Inflammatory macrophage (primary cell): ENCODE measurements at places on chromosomes 16 and 17.

DNA sequence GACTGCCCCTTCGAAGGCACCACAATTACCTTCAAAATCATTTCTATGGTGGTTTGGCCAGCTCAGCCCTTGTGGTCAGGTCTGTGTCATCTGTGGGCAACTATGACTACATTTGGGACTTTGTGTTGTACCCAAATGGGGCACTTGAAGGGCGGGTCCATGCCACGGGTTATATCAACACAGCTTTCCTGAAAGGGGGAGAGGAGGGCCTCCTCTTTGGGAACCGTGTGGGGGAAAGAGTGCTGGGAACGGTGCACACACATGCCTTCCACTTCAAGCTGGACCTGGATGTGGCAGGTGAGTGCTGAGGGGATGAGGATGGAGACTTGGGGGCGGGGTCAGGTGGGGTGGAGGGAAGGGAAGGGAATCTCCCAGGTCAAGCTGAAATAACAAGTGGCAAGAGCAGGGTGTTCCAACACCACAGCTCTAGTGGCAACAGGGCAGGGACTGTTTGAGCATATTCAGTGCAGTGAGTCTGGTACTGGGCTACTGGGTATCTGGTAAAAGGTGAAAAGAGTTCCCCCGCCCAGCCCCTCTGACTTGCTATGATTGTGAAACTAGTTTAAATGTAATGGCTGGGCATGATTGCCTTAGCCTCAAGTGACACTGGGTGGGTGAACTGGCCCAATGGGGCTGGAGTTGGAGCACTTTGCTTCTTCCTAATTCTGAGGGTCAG, 1.7 kb downstream of the AOC2 start:
- peak; percentile 51 for DNase-seq

GRCh38 chr17:9020096-9020823, 1.1 kb upstream of the NTN1 start:
- DNase-seq = no peak

- DNase-seq = no peak
Measured at GRCh38 chr17:52653014-52653413, 494.5 kb upstream of the CA10 start.

DNA sequence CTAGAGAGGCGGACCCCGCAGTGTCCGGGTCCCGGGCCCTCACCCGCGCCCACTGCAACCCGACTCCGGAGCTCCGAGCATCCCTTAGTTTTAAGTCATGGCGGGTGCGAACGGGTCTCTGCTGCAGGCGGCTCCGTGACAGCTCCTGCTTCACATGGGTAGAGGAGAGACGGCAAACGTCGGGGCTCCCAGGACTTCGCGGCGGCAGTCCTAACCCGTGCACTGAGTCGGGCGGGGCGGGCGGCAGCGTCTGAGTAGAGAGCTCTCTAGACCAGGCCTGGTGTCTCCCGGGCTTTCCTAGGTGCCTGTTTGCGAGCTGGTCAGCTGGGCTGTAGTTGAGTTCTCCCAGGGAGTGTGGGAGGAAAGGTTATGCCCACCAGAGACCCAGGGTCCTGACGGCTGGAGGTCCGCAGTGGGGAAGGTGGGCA, 345 bp downstream of the TSC2 start:
- no peak for DNase-seq

DNA sequence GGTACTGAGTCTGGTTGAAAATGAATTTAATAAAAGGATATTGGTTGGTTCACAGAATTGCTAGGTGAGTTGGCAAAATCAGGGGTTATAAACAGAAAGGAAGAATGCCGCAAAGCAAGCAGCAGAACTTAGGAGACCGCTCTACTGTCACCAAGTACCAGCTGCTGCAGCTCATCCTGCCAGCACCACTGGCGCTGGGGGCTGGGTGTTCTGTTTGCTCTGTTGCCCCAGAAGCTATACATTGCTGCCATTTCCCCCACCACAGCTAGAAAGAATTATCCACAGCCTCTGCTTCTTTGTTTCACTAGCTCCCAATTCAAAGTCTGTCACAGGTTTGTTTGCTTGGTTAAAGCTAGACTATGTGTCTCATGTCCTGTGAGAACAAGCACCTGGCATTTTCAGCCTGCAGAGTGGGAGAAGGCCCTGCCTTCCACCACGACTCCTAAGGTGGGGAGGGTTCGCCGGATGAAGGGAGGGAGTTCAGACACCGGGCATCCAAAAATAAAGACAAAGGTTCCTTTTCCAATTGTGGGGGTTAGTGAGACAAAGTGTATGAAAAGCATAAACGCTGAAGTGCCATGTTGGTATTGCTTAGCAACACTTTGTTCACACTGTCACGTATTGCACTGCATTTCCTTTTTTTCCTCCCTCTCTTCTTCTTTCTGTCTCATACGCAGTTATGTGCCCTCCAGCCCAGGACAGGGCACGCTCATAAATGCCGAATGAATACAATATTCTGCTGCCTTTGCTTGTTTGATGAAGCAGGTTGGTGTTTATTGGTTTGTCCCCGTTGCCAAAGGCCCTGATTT, 9.6 kb upstream of the CPD start:
- DNase-seq = no peak

DNA sequence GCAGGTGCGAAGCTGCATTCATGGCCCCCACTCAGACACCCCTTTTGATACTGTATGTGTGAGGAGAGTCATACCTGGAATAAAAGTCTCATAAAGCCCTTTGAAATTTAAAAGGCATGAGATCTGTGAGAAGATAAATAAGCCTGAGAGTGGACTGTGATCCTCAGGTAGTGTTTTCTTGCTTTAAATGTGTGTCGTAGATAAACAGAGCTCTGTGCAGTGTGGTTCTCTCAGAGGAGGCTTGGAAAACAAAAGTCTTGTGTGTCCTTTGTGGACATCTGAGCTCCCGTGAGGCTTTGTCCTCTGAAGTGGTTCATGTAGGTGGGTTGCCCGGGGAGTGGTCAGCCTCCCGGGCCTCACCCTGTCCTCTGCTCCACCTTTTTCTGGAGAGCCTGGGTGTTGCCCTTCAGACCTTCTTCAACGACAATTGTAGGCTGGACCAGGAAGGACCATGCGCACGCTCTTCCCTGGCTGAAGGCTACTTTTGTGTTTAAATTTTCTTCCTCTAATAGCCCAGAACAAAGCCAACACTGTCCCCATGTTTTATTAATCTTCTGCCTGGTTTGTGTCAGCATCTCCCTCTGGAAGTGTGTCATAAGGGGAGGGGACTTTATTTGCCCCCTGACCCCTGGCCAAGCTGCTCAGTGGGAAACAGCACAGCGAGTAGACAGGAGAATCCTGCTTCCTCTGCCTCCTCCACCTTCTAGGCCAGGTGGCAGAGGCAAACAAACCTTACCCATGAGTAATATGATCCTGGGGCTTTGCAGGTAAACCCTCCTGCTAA, 151.2 kb downstream of the MSI2 start:
- no peak for DNase-seq

- no peak for DNase-seq
Measured at GRCh38 chr17:39143552-39144093, 7.8 kb downstream of the PLXDC1 start.

DNA sequence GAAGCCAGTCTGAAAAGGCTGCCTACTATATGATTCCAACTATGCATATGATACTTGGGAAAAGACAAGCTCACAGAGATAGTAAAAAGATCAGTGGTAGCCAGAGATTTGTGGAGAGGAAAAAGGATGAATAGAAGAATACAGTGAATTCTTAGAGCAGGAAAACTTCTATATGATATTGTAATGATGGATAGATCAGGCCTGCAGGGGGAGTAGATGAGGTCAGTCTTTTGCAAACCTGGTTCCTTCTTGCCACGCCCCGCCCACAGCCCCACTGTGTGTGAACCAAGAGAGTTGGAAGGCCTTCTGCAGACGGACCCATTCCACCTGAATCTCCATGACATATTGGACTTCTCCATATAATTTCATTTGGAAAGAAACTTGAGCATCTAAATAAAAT, 761 bp upstream of the CCL8 start:
- peak; percentile 56 for DNase-seq

DNA sequence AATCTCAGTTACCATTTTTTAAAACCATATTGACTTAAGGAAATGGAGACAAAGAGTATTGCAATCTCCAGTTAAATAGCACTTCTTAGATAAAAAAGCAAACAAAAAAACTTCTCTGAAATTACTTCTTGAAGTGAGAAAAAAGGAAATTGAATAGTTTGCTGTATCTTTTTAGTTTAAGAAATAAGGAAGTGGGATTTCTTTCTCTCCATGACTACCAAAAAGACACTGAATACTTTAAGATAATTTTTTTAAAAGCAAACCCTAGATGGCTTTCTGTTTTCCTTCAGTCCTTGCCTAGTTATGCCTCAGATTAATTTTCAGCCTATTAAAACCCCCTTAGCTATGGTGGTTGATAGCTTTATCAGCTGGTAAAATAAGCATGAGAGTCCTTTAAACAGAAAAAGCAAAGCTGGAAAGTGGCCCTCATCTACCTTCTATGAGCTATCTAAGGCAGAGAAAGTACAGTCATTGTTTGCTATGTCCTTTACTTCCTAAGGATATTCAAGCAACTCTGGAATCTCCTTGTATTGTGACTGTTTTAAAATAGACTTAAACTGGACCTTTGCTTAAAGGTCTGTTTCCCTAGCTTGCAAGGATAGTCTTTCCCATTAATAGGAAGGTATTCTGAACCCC, 28.6 kb downstream of the TPPP3 start:
- no peak for DNase-seq

- no peak for DNase-seq
Measured at GRCh38 chr17:41666237-41666641, 22.4 kb upstream of the EIF1 start.

GRCh38 chr17:64492481-64493109, 4.3 kb downstream of the POLG2 start:
- peak; percentile 35 for DNase-seq

- DNase-seq = no peak
Measured at GRCh38 chr16:48426244-48427141, 41.3 kb upstream of the SIAH1 start.

- DNase-seq = no peak
Measured at GRCh38 chr16:616733-617586, 13.8 kb upstream of the WFIKKN1 start.

DNA sequence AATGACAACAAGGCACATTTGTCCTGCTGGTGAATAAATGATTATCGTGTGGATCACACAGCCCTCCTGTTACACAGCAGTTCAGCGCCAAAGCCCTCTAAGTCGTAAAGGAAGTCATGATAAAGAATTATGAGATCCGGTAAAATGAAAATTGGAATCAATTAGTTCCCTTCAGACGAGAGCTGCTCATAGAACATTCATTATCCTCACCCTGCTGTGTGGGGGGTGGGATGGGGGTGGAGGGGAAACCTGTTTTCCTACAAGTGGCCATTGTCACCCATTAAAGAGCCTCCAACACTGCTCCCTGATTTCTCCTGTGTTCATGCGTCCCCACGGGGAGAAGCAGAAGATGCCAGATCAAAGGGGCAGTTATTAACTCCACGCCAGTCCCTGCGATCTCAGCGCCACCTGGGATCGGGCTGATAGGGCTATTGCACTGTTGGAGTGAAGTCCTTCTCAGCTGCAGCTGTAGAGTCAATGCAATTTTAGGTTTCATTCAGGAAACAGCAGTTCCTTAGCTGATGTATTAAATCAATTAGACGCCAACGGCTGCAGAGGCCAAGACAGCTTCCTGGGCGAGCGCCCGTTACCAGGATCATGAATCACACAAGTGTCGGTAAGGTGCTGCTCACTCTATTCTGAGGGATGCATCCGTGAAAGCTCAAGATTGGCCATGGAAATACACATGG, 19.2 kb upstream of the CACNG4 start:
- no peak for DNase-seq

DNA sequence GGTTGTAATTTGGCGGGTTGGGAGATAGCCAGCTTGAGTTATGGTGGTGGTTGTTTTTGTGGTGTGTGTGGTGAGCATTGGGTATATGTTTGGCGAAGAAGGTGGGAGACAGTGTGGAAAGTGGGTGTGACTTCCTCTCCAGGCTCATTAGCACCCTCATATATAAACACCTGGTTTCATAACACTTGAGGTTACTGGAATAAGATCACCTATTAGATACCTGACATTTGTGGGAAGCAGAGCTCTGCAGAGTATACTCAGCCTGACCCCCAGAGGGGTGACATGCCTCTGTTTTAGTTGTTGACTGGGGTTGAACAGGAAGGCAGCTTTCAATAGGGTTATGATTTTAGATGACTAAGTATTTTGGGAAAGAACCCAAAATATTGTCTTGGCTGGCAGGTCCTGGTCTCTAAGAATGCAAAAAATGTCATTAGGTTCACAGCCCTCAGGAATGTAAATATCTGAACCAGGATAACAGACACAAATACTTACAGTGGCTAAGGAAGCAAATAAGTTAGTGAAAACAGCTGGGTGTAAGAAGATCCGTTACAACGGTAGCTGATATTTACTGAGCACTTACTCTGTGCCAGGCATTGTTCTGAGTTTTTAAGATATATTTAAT, 18.3 kb upstream of the EFCAB13 start:
- DNase-seq = no peak

DNA sequence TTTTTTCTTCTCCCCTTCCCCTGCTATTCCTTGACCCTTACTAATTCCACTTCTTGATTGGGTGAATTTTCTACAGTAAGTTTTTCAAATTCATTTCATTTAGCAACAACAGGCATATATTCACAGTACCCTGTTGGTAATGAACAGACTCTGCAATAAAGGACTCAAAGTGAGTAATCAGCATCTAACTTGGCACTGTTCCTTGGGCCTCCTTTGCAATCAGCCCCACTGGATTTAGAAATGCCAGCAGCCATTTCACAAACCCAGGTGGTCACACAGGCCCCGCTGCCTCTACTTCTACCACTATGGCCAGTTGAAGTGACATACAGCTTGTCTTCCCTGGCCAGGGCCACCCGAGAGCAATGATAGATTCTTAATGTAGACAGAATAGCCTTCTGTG, 113.8 kb downstream of the CYB561 start:
- DNase-seq = no peak

DNA sequence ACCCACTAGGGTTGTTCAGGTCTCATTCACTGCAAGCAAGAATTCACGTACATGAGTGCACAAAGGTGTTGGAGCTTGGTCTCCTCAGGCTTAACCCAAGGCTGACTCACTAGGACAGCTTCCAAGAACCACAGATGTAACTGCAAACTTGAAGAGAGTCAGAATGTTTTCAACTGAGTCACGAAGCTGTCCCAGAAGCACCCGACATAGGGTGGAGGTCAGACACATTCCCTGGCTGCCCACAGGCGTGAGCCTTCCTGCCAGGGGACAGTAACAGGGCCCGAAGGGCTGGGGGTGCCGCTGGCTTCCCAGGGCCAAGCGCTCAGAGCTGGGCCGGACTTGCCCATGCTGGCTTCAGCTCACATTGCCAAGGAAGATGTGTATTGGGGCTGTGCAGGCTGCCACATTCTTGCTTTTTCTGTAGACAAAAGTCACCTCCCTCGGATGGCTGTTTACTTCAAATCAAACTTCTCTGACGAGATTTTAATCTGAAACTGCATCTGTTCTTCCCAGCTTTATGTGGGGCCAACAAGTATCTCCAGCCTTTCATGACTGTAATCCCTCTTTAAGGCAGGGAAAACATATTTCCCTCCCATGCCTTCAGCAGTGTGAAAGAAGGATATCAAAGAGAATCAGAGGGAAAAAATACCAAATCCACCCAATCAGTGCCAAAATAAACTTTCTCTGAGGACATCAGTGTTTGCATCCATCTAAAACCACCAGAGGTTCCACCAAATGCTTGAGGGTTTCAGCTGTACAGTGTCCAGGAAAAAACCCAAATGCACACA, 14.3 kb downstream of the CMTM3 start:
- DNase-seq = no peak

- DNase-seq = no peak
Measured at GRCh38 chr16:4086153-4086552, 30.1 kb downstream of the ADCY9 start.
